HEK293T (cell line): ENCODE measurements at places on chromosomes 16 and 17.

DNA sequence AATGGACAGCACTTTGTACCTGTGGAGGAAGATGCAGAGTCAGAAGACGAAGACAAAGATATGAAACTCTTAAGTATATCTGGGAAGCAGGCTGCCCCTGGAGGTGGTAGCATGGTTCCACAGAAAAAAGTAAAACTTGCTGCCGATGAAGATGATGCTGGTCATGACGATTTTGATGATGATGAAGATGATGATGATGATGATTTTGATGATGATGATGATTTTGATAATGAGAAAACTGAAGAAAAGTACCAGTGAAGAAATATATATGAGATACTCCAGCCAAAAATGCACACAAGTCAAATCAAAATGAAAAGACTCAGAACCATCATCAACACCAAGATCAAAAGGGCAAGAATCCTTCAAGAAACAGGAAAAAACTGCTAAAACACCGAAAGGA lies 268.5 kb upstream of the EEF2KMT start:
- DNase-seq, result no peak

- DNase-seq, result no peak
Observed at GRCh38 chr17:13272296-13272695, 254.5 kb upstream of the ELAC2 start.

DNA sequence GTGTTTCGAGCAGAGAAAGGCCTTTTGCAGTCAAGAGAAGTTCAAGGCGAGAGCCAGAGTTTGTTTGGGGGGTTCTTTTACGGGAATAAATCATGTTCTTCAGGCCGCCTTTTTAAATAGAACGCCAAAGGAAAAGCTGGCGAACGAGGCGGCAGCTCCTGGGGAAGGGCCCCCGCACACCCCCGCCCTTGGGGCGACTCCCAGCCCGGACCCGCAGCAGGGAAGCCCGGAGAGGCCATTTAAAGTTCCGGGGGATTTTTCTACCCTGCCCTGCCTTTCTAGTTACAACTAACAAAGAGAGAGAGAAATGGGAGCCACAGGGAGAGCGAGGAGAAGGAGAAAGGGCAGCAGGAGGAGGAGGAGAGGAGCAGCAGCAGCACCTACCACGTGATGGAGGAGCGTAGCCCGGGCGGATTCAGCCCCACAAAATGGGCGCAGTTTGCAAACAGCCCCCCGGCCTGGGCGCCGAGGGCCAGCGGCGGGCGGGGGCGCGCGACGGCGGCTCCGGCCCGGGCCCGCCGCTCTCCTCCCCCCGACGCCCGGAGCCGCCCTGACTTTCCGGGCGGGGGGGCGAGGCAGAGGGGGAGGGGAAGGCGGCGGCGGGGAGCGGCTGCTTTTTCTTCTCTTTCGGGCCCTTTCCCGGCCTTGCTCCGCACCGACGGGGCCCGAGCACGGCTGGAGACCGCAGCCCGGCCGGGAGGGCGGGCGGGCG lies 634 bp downstream of the KANSL1 start:
- DNase-seq, result peak; percentile 70

GRCh38 chr16:920717-921116 lies 50.1 kb downstream of the LMF1 start:
- DNase-seq, result no peak

- DNase-seq, result no peak
Observed at GRCh38 chr16:22355487-22355908, 18.9 kb downstream of the CDR2 start.

GRCh38 chr17:8162997-8163977 lies 539 bp upstream of the VAMP2 start:
- peak; percentile 72 for DNase-seq

- no peak for DNase-seq
Observed at GRCh38 chr17:77099997-77100396, 40.8 kb upstream of the SEC14L1 start.

GRCh38 chr16:14502932-14503741 lies 126.9 kb downstream of the PARN start:
- no peak for DNase-seq

DNA sequence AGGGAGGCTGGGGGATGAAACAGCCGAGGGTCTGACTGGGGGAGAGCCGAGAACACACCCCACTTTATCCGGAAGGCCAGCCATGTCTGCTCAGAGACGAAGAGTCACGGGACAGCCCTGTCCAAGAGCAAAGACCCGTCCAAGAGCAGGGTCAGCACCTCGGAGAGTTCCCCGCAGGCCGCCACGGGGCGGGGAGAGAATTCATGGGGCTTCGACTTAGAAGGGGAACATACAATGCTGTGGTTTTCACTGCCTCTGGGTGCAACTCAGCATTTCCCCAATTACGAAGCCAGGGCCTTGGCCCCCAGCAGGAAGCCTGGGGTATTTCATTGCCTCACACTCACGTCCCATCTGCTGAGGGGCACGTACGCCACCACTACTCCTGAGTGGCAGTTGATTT lies 59.3 kb downstream of the JPH3 start:
- peak; percentile 42 for DNase-seq

DNA sequence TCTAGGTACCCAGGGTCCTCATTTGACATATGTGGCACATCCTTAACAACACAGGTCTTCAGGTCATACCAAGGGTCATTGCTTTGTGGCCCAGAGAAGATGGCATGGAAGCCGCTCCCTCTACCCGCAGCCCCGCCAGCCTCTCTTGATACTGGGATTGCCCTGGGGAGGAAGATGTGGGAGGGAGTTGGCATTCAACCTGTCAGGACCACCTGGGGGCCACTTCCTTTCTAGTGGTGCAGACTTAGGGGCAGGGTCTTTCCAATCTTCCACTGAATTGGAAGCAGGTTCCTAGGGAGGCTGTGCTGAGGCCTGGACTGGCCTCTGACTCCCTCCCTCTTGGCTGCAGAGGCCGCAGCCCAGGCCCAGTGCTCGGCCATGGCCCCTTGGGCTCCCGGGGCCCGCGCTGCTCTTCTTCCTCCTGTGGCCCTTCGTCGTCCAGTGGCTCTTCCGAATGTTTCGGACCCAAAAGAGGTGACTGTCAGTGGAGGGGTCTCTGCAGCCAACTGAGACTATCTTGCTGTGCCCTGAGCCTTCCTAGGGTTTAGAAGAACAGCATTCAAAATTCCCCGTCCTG lies 5.1 kb upstream of the HEXIM1 start:
- DNase-seq, result no peak

DNA sequence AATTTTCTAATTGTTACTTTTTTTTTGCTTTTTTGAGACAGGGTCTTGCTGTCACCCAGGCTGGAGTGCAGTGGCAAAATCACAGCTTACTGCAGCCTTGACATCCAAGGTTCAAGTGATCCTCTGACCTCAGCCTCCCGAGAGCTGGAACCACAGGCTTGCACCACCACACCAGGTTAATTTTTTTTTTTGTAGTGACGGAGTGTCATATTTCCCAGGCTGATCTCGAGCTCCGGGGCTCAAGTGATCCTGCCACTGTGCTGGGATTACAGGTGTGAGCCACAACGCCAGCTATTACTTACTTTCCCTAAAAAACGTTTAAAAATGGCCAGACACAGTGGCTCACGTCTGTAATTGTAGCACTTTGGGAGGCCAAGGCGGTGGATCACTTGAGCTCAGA lies 6.6 kb downstream of the NPLOC4 start:
- DNase-seq, result no peak

DNA sequence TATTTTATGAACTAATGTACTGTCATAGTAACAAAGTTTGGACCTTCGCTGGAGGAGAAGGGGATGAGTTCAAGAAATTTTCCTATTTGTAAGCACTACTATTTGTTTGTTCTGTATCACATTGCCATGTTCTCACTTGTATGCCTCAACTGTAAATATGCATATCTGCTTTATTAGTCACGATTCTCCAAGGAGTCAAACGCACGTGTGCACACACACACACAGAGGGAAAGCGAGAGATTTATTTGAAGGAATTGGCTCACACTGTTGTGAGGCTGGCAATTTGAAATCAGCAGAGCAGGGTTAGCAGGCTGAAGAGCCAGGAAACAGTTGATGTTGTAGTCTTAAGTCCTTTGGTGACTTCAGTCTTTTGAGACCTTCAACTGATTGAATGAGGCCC lies 24.9 kb upstream of the MYH2 start:
- DNase-seq, result no peak

DNA sequence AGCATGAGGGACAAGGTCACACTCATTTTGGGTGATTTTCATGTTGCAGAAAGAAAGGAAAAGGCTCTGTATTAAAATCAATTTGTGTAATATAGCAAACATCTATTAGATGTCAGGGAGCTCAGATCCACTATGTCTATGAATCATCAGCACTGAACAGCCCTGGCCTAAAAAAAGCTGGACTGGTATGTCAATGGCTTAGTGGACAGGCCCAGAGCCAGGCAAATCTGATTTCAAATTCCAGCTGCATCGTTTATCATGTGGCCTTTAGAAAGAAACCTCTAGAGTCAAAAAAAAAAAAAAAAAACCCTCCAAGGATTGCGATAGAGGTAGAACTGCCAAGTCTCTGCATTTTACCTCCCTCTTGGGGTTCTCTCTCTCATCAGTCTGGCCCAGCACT lies 5.4 kb downstream of the GAS7 start:
- DNase-seq, result no peak

GRCh38 chr17:35972066-35972465 lies 9.2 kb downstream of the CCL16 start:
- no peak for DNase-seq

DNA sequence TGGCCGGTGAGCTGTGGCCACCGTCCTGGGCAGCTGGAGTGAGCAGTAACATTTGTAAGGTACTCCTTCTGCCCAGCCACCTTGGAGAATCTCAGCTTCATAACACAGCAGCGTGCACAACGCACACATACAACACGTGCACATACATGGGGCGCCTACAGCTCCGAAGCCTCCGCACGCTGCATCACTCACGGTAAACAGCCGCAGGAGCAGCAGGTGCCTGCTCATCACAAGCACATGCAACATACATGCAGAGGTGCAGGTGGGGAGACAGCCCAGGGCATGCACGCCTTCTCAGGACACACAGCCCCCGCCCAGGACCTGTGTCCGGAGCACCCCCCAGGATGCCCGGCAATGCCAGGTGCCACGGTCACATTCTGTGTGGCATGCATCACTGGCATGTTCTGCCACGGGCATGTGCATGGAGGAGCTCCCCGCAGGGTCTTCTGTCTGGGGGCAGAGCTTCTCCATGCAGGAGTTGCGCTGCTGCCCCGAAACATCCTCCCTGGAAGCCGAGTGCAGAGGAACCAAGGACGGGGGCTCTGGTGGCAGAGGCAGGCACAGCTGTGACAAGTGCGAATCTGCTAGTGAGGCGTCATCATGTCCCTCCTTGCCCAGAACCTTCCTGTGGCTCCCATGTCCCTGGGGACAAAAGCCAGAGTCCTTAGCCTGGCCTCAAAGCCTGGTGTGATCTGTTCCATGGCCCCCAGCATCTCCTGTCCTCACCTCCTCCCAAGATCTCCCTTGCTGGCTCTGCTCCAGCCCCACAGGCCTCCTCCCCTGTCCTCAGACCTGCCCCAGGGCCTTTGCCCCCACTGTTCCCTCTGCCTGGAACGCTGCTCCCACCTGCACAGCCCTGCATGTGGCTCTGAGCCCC lies 184.0 kb upstream of the GSE1 start:
- DNase-seq, result no peak

DNA sequence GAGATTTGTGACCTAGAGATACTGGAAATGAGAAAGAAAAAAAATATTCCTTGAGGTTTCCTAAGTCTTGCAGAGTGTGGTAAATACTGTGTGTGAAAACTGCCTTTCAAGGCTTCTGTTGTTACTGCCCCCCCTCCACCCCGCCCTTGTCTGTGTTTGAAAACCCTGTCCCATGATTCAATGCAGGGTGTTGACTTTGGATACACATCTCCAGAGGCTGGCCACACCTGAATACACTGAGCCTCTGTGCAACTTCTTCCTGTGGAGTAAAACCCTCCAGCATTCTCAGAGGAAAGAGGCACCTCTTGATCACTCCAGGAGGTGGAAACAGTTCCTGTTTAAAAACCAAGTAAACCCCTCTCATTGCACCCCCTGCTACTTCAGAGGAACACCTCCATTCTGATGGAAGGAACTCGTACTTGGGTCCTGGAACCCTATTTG lies 123.0 kb upstream of the CACNG5 start:
- DNase-seq, result no peak

DNA sequence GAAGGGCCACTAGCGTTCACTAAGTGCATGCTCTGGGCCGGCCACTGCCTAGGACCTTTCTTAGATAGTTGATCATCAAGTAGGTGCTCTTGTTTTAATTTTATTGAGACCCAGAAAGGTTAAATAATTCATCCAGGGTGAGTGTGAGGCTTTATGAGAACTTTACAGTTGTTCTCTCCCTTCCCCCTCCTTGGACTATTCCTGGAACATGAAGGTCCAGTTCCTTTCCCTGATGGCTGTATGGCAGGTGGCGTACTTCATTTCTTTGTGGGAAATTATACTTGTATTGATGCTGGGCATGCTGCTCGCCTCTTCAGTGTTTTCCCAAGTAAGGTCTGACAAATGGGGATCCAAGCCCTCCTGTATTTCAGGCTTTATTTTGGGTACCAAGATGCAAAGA lies 8.5 kb downstream of the SGF29 start:
- no peak for DNase-seq

DNA sequence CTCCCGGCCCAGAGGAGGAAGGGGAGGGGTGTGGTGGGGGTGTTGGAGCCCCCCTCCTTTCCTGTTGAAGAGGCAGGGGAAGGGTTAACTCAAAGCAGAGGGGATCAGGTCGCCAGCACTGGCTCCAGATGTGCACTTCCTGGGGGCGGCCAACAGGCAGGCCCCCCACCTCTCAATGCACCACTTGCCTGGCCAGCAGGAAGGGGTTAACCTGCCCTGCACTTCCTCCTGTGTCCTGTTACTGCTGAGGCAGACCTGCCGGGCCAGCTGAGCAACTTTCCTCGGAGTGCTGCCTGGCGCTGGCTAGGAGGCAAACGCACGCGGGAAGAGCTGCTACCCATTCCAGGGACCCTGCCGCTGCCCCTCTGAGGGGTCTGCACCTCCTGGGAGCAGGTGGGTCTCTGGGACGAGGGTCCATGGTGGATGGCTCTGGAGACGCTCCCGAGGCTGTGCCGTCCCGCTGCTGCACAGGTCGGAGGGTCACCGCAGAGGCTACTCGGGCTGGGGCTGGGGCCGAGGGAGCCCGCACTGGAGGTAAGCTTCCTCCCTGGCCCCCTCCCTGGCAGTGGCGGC lies at the start of gene EPN3:
EPN3 (plus strand) TSS at position 284 of the 573 bp plus-strand sequence. CDS start 3,822 bp downstream, outside the sequence.
- no peak for DNase-seq

DNA sequence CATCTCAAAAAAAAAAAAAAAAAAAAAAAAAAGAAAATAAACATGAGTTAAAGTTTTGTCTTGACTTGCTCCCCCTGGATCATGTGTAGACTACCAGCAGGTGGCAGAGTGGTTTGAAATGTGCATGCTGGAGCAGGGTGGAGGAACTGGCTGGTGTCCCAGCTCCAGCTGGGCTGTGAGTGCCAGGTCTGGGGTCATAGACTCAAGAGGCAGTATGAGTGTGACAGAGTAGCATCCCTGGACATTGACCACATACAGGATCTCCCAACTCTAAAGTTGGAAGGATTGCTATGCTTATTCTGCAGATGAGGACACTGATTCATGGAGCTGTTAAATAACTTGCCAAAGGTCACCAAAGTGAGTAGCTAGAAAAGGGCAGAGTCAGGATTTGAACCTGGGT lies 198.0 kb upstream of the MPHOSPH6 start:
- DNase-seq, result peak; percentile 46

- no peak for DNase-seq
Observed at GRCh38 chr16:57013229-57013628, 23.9 kb downstream of the NLRC5 start.
